ENCODE measurements at places on chromosomes 16 and 17. TPM values are rescaled to one million over a fixed set of nuclear protein-coding genes. Genes with fewer than 3 reads are reported as not detected.

Gene TK2
- 10.2 TPM for total RNA-seq

DNA sequence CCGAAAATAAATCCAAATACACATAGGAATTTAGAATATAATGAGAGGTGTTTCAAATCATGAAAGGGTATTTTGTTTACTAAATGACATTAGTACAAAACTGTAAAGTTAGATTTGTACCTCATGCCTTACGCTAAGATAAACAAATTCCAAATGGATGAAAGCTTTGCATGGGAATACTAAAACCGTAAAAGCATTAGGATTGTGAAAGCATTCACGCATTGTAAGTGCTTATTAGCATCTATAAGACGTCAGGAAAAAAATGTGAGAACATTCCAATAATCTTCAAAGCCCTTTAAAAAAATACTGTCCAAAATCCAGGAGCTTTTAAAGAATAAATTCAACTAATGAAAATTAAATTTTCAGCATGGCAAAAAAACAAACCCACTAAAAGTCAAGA is 24.8 kb upstream of the ALOX15 start:
- H3K27me3 ChIP-seq, result no peaks in the 10 kb centered on the region
- no peak overlapping the region for H3K27ac ChIP-seq
- no peaks in the 10 kb centered on the region for H3K4me1 ChIP-seq
- H3K4me3 ChIP-seq, result no peak overlapping the region
- no peak for DNase-seq

Gene CPD
- 23.6 TPM for total RNA-seq

DNA sequence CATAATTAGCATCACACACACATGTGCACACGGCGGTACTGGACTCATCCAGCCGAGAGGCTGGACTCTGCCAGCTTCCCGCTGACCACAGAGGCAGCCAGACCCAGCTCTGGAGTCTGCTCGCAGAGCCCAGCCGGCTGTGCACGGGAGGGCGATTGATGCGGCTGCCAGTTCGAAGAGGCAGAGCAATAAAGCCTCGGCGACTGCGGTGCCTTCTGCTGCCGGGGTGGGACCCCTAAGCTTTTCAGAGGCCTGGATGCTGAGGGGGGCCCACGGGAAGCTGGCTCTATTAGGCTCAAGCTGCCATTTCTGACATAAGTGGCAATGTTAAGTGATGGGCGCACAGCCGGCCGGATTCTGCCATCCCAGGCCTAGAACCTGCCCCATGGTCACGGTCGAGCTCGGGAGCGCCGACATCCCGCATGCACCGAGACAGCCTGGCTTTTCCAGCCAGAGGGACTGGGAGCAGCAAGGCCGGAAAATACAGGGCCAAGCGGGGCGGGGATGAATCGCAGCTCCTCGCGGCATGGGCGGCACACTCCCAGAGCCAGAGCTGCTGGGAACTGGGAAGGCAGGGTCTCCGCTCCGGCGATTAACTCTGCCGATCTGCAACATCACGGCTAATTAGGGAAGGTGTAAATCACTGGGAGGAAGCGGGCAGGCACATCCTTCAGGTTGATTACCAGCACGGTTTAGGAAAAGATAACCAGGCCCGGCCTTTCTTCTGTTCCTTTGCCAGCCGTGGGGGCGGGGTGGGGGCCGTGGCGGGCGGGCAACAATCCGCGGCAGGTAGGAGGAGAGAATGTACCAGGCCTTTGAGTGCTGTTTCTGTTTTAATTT is 57.7 kb downstream of the TBC1D16 start:
- DNase-seq, result no peak
- H3K27me3 ChIP-seq, result no peaks in the 10 kb centered on the region
- no peak overlapping the region for H3K4me3 ChIP-seq
- H3K4me1 ChIP-seq, result no peaks in the 10 kb centered on the region
- no peaks in the 10 kb centered on the region for H3K36me3 ChIP-seq
- H3K27ac ChIP-seq, result no peak overlapping the region

GRCh38 chr17:65190467-65191097 is 53.4 kb downstream of the RGS9 start:
- no peak overlapping the region for H3K27ac ChIP-seq
- no peaks in the 10 kb centered on the region for H3K36me3 ChIP-seq
- H3K4me3 ChIP-seq, result no peak overlapping the region

DNA sequence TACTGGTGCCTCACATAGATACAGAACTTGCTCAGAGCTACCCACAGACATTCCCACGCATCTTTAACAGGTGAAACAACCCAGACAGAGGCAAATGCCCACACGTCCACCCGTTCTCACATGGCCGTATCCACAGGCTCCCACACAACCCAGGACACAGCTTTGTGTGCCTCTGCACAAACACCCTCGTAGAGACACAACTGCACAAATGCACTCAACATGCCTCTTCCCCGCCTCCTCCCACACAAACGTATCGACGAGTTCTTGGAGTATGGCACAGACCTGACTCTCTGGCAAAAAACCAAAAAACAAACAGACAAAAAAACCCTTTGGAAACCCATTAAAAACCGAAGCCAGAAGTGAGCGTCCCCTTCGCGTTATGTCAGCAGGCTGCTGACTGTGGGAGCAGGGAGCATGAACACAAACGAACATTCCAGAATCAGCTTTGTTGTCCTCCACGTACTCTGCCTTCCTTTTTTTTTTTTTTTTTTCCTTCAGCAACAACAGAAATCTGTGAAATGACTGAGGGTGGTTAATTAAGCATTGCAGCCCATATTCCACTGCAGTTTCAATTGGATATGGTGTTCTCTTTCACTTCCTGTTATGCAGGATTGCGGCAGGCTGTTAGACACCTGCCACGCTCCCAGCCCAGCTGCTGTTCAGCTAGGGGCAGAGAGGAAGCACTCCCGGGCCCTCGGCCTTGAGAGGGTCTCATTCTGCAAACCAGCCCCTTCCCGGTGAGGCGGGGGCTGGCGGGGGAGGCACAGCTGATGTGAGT is 313.7 kb downstream of the MAF start:
- no peaks in the 10 kb centered on the region for H3K27me3 ChIP-seq
- H3K4me1 ChIP-seq, result peaks cover 62% of the 10 kb centered on the region
- DNase-seq, result peak; percentile 37
- peak overlapping the region; percentile 59 for H3K4me3 ChIP-seq
- H3K27ac ChIP-seq, result peak overlapping the region; percentile 23

Gene HOXB8
- not detected for total RNA-seq

All from CD4-positive, alpha-beta memory T cell (primary cell).